OCI-M1 (cell line): ENCODE measurements at places on chromosomes 7 and 10.

- peak; percentile 13 for DNase-seq
These were observed 37.3 kb downstream of the ADRA2A start for GRCh38 chr10:111113961-111114757.

DNA sequence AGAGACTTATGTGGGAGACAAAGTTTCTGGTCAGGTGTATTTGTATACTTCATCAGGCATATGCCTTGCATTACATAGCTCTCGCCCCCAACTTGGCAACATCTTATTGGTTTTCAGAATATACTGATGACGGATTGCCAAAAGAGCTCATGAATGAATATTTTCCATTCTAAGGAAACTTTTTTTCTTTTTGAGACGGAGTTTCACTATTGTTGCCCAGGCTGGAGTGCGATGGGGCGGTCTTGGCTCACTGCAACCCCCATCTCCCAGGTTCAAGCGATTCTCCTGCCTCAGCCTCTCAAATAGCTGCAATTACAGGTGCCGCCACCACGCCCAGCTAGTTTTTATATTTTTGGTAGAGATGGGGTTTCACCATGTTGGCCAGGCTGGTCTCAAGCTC is 6.0 kb downstream of the CYCS start:
- DNase-seq: no peak

DNA sequence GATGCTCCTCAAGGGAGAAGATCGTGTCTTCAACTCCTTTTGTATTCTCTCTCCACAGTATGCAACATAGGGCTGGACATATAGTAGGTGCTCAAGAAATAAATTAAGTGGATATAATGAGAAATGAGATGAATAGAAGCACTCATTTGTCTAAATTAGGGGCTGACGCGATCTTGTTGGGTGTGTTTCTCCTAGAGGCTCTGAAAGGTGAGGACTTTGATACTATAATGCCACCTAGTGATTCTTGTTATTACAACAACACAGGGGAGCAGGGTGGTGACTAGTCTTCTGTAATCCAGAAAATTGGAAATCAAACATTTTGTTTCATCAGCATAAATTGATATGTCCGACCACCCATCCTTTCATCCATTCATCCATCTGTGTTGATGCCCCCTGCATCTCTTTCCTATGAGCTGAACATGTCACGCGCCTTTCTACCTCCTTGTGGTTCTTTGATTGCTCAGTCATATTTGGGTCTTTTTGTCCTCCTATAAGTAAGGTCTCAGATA is 3.5 kb upstream of the CFAP58 start:
- DNase-seq: peak; percentile 92

- no peak for DNase-seq
These were observed 305.6 kb downstream of the ARL4A start for GRCh38 chr7:12993025-12993424.

DNA sequence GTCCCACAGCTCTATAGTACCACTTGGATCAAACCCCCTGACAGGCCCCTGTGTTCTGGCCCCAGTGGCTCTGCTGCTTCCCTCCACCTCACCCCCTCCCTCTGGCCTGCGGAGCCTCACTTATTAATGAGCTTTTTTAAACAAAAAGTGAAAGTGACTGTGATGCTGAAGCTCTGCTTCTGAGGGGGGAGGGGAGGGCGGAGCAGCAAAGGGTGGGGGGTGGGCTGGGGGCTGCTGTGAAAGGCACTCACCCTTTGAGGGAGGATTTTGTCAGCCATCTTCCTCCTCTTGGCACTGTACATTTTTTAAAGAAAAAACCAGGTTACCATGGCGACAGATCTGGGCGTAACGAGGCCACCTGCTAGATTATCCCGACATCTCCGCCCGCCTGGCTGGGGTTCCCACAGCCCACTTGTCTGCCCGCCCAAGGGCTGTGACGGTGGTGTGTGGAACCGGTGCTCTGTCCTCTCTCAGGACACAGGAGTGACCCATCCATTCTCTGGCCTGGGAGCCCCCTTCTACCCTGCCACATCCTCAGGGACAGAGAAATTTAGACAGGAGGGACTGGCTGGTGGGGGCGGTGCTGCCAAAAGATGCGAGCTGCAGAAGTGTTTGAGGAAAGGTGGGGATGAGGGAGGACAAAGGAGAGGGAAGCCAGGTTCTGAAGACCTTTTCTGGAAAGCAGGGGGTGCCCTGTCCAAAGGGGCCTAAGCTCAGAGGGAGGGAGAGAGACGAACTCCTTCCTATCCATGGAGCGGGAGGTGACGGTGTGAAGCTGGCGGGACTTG is 4.9 kb downstream of the SMARCD3 start:
- DNase-seq: peak; percentile 52

DNA sequence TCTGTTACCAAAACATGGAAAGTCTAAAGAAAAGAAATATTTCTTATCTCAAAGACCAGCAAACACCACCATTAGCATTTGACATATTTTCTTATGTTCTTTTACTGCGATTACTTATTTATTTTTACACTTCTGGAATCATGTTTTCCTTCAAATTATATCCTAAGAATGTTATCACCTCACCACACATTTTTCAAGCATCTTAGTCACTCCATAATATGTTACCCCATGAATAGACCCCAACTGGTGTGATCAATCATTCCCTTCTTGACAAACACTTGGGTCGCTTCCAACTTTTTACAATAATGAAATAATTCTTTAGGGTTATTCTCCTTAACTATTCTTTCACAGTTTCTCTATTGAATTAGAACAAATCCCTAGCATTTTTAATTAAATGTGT is 67.4 kb downstream of the AMPH start:
- DNase-seq: no peak

DNA sequence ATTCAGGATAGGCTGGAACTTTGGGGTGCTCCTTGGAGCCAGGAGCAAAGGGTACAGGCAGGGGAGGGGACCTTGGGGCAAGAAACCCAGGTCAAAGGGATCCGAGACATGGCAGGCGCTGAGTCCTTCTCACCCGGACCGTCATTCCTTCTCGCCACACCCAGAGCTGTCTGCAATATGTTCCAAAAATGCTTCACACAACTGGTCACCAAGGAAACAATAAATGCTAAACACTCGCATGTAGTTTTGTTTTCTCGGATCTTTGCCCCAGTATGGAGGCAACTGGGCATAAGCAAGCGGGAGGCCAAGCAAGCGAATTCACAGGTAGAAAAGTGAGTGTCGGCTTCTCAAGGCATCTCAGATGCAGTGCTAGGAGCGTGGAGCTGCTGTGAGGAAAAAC is 80.8 kb downstream of the PIP4K2A start:
- no peak for DNase-seq

- no peak for DNase-seq
These were observed 637.3 kb downstream of the SUGCT start for GRCh38 chr7:40772096-40772495.

DNA sequence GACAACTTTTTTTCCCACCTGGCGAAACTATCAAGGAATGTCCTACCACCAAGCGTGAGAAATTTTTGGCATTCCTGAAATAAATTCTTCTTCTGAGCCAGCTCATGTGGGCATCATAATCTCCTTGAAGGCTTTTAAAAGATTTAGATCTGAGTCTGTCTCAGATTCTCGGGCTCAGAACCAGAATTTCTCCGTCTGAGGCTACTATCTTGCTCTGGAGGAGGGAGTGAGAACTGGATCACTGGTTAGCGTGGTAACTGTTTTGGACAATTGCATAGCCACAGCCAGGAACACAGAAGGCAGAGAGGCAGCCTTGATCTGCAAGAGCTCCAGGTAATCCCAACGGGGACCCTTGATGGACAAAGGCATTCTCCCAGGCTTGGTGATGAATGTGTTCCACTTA is 1.0 kb upstream of the PLAC9 start:
- DNase-seq: no peak

GRCh38 chr10:67976292-67977245 is 92.1 kb downstream of the SIRT1 start:
- no peak for DNase-seq

DNA sequence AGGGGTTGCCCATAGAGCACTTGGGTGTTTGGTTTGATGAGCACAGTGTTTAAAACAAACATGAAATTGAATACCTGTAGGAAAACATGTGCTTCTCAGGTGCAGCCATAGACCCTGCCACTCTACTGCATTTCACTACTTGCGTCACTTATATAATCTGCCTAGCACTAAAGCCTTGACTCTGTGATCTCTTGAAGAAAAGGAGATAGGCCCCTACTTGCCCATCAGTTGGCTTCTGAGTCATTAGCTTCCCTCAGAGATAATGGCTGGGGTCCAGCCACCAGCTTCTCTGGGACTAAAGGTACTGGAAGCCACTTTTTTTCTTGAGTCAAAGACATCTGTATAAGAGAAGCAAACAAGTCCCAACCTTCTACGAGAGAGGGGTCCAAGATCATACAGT is 45.9 kb upstream of the BTRC start:
- no peak for DNase-seq

- DNase-seq: no peak
These were observed 69.3 kb downstream of the CSTF2T start for GRCh38 chr10:51629934-51630639.

DNA sequence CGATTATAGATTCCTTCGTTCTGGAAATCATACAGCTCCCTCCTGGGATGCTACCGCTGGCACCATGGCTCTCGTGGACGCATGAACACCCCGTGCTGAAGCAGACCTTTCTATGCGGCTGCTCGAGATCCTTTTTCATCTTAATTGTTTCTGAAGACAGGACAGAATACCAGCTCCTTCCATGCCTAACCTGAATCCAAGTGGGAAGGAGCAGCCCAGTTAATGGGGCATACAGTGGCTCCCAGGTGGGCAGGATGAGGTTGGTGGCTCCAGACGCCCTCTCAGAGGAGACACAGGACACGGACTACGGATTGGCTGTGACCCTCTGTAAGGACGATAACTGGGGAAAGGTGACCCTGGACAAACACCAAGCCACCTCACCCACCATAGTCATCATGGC is 18.4 kb upstream of the LOXL4 start:
- no peak for DNase-seq

- no peak for DNase-seq
These were observed 81.0 kb downstream of the HGF start for GRCh38 chr7:81688622-81689411.

DNA sequence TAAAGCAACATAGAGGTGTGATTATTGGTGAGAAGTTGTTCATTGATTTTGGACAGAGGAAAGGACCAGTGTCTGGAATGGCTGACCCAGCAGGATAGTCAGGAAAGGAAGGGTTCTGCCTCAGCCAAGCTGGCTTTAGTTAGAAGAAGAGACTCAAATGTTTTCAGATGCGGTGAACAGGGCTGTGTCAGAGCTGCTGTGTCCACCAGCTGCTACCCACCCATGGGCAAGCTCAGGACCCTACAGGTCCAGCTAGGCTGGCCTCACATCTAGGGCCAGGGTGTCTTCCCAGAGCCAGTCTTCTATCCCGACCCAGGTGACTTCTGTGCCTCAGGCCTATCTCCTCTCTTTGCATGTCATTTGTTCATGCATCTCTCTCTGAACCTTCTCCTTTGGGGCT is 37.3 kb upstream of the CXCL12 start:
- no peak for DNase-seq

DNA sequence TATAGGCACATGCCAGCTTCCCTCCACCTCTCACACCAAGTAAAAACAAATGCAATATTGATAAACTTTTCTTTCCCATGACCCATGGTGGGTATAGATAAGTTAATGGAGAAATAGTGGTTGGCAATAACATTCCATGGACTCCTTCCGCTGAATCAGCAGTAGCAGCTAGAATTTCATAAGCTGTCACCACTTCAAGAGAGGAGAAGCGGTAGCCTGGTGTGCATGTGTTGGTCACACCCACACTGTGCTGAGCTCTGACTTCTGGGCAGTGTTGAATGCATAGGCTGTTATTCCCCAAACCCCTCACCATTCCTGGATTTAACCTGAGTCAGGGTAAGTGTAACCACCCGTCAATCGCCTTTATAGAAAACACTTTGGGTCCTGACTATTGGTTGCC is 32.5 kb upstream of the BMPER start:
- no peak for DNase-seq

DNA sequence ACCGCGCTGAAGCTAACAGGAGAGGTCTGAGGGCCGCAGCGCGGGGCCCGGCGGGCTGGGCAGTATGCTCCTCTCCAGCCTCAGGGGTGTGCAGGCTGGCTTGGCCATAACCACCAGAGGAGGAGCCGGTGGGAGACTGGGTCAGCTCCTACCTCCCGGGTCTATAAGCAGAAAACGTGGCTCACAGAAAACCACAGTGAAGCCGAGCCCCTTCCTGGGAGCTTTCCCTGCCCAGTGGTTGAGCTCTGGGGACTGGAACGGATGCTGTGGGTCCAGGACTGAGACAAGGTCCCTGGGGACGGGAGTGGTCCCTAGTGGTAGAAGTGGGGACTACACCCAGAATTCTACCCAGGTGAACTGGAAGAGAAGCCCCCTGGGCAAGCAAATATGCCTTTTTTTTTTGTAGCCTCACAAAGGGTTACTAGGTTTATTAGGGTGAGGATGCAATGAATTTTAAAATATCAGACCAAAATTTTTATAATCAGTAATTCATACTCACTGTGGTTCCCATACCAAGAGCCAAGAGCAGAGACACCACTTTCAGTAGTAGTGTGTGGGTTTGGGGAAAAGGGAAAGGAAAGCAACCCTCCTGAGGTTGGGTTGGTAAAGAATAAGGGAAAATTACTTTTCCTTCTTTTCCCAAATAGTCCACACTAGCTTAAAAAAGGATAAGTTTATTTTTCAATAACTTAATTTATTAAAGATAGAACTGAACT is 67.9 kb upstream of the PRKCQ start:
- peak; percentile 80 for DNase-seq

DNA sequence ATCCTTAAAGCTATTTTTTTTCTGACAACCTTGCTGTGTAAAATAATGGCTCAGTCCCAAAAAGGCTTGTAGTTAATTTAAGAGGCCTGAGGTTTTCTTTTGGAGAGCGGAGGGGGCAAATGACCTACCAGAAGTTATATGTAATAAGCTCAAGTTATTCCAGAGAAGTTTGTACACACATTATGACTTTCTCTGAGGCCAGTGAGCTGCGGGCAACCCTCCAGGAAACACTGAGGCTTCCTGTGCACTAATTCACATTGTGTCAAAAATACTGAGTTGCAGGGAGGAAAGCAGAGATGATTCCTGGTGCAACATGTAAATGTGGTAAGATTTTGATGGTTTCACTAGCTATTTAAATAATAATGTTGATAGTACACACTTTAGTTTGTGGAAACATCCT is 188.6 kb downstream of the DIP2C start:
- no peak for DNase-seq

- no peak for DNase-seq
These were observed 874.2 kb downstream of the KCNMA1 start for GRCh38 chr10:76763376-76763775.

GRCh38 chr7:117092785-117093184 is 139.5 kb downstream of the ST7 start:
- no peak for DNase-seq
